Activated T-helper 1 cell treated with Interleukin-2 at 50 U/mL for 16 hours (primary cell): ENCODE measurements at places on chromosomes 16 and 17.

GRCh38 chr17:64036198-64036922 lies 15.9 kb upstream of the ICAM2 start:
- no peak for DNase-seq

- no peak for DNase-seq
Measured at GRCh38 chr17:43359469-43360110, 39.2 kb upstream of the ARL4D start.

- DNase-seq = no peak
Measured at GRCh38 chr16:21194771-21195301, 16.5 kb downstream of the ZP2 start.

DNA sequence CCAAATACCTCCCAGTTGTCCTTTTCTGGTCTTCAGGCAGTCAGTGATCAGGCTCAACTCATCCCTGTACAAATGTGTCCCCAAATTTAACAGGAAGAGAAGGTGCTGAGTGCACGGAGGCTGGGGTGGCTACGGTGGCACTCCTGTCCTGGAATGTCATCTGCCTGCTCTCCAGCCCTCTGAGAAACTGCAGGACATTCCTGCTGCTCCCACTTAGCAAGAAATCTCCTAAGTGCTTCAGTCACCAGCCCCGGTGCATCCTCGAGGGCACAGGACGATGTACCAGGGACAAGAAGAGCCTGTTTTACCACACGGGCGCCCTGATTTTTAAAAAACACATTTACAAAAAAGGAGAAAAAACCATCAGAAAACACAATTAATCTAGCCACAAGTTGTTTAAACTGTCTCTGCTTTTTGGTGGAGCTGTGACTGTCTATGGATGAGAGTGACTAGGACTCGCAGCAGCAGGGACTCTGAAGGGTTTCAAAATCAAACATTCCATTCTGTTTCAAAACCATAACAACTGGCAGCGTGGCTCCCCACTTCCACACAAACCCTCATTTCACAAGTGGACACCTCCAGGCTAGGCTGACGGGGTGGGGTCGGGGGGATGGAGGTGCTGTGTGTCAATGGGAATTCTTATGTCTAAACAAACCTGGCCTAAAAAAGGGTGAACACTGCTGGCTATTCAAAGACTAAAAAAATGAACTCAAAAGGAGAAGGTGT lies 65.3 kb upstream of the CNEP1R1 start:
- DNase-seq = no peak

DNA sequence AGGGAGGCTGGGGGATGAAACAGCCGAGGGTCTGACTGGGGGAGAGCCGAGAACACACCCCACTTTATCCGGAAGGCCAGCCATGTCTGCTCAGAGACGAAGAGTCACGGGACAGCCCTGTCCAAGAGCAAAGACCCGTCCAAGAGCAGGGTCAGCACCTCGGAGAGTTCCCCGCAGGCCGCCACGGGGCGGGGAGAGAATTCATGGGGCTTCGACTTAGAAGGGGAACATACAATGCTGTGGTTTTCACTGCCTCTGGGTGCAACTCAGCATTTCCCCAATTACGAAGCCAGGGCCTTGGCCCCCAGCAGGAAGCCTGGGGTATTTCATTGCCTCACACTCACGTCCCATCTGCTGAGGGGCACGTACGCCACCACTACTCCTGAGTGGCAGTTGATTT lies 59.3 kb downstream of the JPH3 start:
- no peak for DNase-seq

DNA sequence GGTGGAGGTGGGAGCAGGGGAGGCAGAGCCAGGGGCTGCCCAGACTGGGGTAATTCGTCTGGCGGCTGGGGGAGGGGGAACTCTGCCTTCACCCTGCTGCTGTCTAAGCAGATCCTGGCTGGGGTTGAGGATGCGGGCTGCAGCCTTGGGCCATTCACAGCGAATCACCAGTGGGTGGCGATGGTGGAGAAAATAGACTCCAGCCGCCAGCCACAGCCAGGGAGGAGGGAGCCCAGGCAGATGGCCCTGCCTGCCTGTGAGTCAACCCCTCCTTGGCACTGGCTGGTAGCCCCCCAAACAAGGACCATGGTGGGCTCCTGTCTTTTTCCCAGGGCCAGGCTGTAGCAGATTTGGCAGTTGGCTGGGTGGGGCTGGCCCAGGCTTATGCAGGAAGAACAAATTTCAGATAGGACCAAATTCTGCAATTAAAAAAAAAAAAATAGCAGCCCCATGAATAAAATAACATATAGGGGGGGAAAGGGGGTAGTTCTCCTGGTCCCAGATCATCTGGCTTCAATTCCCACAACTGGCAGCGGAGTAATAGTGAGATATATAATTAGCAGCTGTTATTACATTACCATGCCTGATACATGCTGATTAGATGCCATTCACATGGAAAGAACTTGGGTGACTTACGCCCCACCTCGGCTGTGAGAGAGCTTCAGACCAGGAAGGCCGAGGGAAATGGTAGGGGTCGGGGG lies 41.5 kb upstream of the CDH5 start:
- no peak for DNase-seq

GRCh38 chr16:58492735-58493134 lies 7.2 kb upstream of the NDRG4 start:
- DNase-seq = no peak

DNA sequence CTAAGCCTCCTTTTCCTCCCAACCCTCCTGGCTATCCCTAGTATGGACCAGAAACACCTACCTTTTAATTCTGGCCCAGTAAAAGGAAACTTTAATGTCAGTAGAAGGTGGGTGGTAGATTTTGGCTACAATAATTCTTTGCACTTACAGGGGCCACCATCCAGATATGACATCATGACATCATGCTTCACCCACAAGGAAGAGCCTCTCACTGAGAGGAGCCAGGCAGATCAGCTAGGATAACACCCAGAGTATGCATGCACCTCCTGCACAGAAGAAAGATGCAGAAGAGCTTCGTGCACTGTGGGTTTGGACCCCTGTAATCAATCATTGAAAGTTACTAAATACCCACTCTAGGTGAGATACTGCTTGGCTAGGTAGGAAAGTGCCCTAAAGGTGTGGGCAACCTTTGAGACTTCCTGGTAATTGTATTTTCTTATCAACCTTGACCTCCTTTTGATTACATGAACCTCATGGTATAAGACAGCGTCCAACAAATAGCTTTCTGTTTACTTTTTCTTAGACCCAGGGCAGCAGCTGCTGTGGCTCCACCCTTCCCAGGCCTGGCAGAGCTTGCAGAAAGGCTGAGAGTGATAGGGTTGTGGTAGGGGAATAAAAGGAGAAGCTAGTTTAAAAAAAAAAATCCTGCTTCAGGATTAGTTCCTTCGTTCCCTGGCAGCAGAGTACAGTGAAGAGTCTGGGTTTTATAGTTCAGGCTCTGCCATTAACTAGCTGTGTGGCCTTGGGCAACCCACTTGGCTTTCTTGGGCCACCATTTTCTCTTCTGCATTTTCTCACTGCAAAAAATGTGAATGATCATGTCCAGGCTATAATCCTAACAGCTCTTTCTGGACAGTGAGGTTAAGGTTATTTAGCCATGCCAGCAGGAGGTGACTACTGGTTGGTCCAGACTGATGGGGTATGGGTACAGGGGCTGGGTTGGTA lies 6.2 kb downstream of the MAP3K14 start:
- no peak for DNase-seq

GRCh38 chr16:13866073-13866472 lies 53.9 kb upstream of the ERCC4 start:
- no peak for DNase-seq

DNA sequence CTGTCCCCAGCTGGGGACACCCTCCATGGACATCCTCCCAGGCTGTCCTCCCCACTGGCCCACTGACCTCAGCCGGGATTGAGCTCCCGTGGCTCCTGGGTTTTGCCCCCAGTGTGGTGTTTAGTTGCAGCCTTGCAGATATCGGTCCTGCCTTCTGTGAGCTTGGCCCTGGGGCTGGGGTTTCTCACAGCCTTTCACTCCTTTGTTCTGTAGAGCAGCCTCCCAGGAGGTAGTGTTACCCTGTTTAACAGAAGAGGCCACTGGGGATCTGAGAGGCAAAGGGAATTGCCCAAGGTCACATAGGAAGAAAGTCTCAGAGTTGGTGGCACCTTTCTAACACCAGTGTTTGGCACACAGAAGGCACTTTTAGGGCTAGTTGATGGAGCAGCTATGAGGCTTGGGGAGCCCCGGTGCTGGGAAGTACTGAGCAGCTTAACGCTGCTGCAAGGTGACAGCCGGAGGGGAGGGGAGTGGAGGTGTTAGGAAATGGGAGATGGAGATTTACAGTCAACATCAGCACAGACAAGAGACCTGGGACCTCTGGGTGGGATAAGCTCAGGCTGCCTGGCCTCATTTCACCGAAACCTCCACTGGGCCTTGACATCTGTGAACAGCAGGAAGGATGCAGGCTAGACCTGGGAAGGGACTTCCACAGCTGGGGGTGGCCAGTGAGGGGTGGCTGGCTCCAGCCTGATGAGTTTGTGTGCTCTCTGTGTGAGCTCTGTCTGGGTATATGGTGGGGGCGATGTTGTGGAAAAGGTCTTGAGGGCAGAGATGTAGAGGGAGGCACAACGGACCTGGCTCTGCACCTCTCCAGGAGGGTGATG lies 26.1 kb downstream of the CACNA1G start:
- no peak for DNase-seq

DNA sequence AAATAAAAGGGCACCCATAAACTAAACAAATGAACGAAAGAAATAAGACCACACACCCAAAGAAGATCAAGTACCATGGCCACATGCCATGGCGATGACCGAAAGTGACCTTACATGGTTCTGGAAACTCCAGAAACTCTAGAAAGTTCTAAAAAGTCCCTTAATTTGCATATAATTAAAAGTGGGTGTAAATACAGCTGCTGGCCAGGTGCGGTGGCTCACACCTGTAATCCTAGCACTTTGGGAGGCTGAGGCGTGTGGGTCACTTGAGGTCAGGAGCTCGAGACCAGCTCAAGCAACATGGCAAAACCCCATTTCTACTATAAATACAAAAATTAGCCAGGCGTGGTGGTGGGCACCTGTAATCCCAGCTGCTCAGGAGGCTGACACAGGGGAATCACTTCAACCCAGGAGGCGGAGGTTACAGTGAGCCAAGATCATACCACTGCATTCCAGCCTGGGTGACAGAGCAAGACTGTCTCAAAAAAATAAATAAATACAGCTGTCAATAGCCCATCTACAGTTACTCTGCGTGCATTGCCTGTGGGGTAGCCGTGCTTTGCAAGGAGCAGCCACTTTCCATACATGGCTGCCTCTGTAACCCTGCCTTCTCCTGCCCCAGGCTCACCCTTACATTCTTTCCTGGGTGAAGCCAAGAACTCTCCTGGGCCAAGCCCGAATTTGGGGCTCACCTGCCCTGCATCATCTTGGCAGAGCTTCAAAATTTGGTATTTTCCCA lies 7.2 kb upstream of the ZNF778 start:
- DNase-seq = no peak

GRCh38 chr16:75107505-75107904 lies 9.1 kb downstream of the LDHD start:
- DNase-seq = no peak

GRCh38 chr17:6061290-6061689 lies 8.9 kb upstream of the WSCD1 start:
- no peak for DNase-seq

- DNase-seq = no peak
Measured at GRCh38 chr16:81740169-81740568, 38.9 kb upstream of the PLCG2 start.

GRCh38 chr16:48373258-48374029 lies 11.8 kb downstream of the SIAH1 start:
- no peak for DNase-seq

DNA sequence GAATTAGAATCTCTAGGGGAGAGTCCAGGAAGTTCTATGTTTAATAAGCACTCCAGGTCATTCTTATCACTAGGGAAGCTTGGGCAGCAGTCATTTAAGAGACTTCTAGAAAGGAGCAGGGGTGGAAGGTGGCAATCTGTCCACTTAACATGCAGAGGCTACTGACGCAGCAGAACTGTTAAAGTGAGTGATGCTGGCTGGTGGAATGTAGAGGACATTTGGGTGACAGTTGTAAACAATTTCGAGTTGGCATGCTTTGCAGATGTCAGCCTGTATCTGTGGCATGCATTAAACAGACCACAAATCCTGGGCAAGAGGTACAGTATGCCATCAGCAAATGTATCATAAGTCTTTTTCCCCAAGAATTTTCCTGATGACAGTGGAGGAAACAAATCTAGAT lies 40.5 kb upstream of the HS3ST3A1 start:
- DNase-seq = no peak

DNA sequence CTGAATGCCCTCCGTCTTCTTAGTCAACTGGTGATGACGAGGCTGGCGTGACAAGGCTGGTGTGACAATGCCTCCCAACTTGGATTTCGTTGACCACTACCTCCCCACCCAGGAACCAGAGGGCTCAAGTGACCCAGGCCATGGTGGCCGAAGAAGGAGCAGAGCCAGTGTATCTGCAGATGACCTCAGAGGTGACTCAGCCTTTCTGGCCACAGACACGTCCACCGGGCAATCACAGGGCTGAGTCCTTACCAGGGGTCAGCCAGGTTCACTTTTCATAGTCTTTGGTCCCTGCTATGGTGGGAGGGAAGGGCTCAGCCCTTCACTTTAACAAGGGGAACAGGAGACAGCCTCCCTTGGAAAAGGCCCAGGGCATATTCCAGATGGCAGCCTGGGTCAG lies 116.3 kb downstream of the MAF start:
- no peak for DNase-seq

DNA sequence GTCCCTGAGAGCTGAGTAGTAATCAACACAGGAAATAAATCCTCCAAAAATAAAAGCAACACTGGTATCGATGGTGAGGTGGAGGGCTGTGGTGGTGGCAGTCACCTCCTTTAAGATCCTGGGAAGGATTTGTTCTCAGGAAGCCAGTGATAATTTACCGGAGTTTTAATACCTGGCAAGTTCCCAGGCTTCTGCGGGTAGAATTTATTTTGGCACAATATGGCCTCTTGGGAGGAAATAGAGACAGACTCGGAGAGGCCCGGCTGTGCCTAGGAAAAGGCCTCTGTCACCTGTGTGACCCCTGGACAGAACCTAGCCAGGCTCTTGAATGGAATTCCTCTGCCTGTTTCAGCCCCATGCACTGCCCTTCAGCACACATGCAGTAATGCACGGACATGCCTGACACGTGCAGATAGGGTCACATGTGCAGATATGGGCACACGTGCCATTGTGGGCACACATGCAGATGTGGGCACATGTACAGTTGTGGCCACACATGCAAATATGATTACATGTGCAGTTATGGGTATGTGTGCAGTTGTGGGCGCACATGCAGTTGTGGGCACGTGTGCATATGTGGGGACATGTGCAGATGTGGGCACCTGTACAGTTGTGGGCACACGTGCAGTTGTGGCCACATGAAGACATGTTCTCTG lies 33.5 kb downstream of the MGAT5B start:
- no peak for DNase-seq

GRCh38 chr16:88059701-88060386 lies 108.6 kb downstream of the BANP start:
- DNase-seq = no peak

- no peak for DNase-seq
Measured at GRCh38 chr17:5745111-5745813, 161.0 kb upstream of the NLRP1 start.

- no peak for DNase-seq
Measured at GRCh38 chr17:79968116-79968515, 67.6 kb downstream of the TBC1D16 start.
